OCI-M1 (cell line): ENCODE measurements at places on chromosomes 7 and 10.
A peak's percentile ranks its signal among the peaks of the same experiment; 100 is the strongest.

GRCh38 chr10:132439025-132439388 lies 42.0 kb downstream of the PWWP2B start:
- DNase-seq, result no peak

DNA sequence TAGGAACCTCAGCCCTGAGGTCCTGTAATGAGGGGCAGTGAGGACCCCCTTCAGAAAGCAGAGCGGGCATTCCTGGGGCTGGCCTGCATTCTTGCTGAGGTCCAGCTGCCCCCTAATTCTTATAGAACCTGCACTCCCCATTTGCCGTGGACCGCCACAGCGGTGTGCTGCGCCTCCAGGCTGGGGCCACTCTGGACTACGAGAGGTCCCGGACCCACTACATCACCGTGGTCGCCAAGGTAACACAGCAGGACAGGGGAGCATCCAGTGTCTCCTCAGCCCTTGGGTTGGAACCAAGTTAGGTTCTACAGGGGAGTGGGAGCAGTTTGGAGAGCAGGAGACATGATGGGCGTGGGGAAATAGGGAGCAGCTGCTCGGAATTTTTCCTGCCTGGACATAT lies 7.3 kb downstream of the CDHR1 start:
- no peak for DNase-seq

- DNase-seq, result no peak
Observed at GRCh38 chr7:151013733-151014497, 10.4 kb downstream of the ATG9B start.

DNA sequence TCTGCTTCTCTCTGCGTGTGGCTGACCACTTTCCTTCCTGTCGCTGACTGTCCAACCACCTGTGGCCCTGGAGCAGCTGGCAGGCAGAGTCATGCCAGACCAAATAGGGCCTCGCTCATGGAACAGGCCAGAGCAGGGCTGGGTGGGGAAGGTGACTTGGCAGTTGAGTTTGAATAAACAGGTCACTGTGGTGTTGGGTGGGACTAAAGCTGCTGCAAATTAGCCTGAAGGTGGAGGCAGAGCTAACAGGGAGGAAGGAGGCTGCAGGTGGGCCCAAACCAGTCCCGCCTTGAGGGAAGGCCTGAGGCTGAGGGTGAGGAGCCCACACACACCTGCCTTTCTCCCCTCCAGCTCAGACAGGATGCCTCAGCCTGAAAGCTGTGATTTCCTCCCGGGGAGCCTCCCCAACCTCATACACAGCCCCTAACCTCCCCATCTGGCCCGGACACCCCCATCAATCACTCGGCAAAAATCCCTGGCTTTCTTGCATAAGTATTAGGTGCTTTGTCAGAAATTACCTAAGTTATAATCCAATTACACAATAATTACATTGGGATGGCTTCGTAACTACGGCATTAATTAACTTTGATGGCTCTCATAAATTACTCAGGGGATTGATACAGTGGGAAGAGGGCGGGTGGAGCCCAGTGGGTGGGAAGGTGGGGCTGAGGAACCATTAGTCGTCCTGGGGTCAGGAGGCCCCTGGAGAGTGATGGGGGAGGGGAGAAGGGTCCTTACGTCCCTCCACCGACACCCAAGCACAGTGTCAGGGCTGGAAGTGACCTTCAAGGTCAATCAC lies 97.7 kb upstream of the PCBD1 start:
- no peak for DNase-seq

GRCh38 chr10:33330543-33331378 lies 3.7 kb downstream of the NRP1 start:
- peak; percentile 86 for DNase-seq

DNA sequence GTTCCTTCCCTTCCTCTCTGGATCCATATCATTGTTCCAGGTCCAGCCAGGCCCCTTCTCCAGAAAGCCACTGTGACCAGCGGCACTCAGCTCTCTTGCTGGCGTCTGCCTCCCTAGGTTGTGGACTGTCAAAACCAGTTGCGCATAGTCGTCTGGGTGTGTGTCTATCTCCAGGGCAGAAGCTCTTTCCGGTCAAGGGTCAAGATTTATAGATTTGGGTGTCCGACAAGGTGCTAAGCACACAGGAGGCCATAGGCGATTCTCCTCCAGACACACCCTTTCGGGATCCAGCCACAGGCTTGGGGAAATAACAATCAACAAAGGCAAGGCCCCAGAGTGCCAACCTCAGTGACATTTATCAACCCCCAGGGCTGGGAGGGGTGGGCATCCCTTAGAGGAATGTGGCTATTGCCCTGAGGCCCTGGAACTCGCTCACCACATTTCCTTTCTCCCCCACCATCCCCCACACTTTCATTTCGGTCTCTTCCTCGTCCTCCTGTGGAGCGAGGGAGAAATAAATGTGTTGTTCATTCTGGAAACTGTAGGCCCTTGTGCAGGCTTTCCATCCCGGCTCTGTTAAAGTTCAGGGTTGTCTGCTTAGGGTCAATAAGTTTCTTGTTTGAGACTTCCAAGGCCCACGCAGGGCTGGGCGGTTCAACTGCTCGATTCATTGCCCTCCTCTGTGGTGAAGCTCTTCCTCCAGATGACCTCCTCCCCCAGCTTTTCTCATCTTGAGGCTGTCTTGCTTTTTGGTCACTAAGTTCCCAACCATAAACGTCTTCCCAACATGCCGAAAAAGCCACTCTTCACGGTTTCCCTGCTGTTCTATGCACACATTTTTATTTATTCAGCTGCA lies 57.9 kb downstream of the AFAP1L2 start:
- no peak for DNase-seq

GRCh38 chr10:74672430-74673165 lies 153.8 kb upstream of the KAT6B start:
- DNase-seq, result no peak

- DNase-seq, result no peak
Observed at GRCh38 chr10:34031400-34031799, 696.9 kb upstream of the NRP1 start.

- no peak for DNase-seq
Observed at GRCh38 chr7:17315974-17316373, 17.5 kb downstream of the AHR start.

- no peak for DNase-seq
Observed at GRCh38 chr7:18553605-18554003, 58.1 kb downstream of the HDAC9 start.

DNA sequence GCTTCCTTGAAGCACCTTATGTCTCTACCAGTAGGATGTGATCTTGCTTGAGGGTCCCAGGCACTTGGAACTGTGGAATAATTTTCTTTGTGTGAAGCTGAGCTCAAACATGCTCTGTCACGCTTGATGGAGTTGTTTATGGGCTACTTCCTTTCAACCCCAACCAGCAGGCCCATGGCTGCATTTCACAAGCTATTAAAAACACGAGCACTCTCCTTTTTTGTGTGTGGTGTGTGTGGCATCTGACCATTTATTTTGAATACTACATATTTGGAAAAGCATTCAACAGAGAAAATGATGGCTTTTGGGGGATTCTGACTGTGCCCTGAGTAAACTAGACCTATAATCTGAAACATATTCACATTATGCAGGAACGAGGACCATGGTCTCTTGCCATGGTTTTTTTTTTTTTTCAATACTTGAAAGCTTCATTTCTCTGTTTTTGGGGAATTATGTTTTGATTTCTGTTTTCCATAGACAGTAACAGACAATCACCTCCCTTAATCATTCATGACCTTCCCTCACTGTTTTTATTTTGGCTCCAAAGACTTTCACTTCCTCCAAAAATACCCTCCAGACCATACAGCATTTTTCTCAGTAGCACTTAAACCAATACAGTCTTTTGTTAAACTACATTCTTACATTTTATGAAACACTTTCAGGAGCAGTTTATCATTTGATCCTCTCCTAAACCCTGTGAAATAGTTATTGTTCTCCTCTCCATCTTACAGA lies 233.6 kb upstream of the BMPER start:
- DNase-seq, result no peak

DNA sequence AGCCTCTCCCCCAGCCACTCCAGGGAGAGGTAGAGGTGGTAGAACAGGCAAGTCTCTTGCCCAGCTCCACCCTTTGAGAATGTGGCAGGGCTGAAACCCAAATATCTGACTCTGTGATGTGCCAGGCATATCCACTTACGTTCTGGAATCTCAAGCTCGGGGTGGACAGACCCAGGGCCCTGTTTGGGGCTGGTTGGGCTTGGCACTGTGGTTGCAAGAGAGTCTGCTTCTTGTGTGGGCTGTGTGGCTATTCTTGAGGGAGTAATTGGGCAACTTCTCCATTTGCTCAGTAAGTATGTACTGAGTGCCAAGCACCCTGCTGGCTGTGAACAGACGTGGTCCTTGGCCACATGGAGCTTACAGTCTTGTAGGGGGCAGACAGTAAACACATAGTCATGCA lies 4.7 kb downstream of the UBTD1 start:
- no peak for DNase-seq

- DNase-seq, result no peak
Observed at GRCh38 chr10:17335065-17335464, 107.0 kb downstream of the VIM start.
